ENCODE measurements at places on chromosomes 7 and 10. TPM values are rescaled to one million over a fixed set of nuclear protein-coding genes. Genes with fewer than 3 reads are reported as not detected.
A peak's percentile ranks its signal among the peaks of the same experiment; 100 is the strongest.

Gene TMEM26
- not detected for total RNA-seq

DNA sequence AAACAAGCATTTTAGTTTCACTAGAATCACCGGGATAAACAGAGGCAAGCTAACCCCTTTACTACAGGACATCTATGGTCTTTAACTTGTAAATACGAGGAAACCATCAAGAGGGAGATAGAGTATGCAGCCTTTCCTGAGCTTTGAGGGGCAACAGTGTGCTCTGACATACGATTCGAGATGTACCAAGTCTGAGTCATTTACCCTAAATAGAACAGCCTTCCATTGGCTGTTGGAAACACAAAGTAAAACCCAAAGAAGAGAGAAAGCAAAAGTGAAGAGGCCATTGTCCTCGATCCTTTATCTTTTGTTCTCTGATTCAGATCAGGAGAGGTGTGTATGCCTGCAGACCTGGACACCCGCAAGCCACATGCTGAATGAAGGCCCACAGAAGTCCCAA lies 289.5 kb downstream of the KCNMA1 start:
- no peak overlapping the region for H3K27ac ChIP-seq
- no peak overlapping the region for H3K4me3 ChIP-seq
- no peaks in the 10 kb centered on the region for H3K4me1 ChIP-seq
- H3K27me3 ChIP-seq = no peaks in the 10 kb centered on the region

DNA sequence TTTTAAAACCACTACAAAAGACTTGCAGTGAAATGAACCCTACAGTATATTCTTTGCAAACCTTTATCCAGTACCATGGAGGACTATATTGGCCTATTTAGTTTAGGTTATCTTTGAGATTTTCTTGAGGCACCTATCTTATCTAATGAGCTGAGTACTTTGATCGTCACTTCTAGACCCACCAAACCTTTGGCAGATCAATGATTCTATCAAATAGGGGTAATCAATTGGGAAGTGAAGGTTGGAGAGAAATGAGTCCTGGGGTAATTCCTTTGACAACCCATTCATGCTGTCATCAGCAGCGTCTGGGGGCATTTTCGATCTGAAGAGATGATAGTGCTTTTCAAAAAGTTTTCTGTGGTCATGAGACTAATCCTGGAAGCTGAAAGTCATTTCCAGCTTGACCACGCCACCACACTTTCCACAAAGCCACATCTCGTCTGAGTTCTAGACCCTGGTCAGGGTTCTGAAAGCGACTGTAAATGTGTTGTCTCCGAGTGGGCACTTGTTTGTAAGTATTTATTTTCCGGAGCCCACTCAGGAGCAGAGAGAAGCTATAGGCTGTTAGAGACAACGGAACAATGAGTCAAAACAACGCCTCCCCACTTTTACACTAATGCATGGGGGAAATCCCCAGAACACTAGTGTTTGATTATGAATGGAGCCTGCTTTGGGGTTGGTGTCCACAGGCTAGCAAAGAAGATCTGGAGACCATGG lies 4.8 kb downstream of the EGR2 start:
- H3K4me1 ChIP-seq = peaks cover 78% of the 10 kb centered on the region
- peak overlapping the region; percentile 79 for H3K27ac ChIP-seq
- H3K4me3 ChIP-seq = peak overlapping the region; percentile 30
- H3K36me3 ChIP-seq = peaks cover 50% of the 10 kb centered on the region

Gene HOXA4
- total RNA-seq = 0.14 TPM

- H3K4me1 ChIP-seq = no peaks in the 10 kb centered on the region
- no peaks in the 10 kb centered on the region for H3K36me3 ChIP-seq
- H3K27me3 ChIP-seq = peaks cover 2% of the 10 kb centered on the region
- H3K4me3 ChIP-seq = no peak overlapping the region
These were observed 209.4 kb downstream of the POU6F2 start for GRCh38 chr7:39187130-39187529.

Gene CH25H
- total RNA-seq = 0.12 TPM

Gene LAMB1
- not detected for total RNA-seq

DNA sequence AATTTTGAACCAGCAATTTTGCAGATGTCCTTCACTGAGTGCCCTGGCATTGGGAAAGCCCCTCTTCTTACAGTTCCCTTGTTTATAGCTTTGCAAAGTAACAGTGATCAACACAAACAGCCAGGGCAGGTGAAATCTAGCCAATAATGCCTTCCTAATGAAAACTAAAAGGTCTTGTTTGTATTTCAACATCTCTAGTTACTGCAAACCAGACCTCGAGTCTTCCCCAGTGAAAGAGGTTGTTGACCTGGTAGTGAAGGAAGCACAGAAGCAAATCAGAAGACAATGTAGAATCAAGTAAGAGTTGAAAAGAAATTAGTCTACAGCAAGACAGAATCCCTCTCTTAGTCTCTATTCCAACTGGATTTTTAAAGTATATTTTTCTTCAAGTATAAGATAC lies 231.2 kb downstream of the SNX13 start:
- no peak overlapping the region for H3K27ac ChIP-seq
- H3K4me1 ChIP-seq = no peaks in the 10 kb centered on the region
- no peaks in the 10 kb centered on the region for H3K36me3 ChIP-seq
- no peak overlapping the region for H3K4me3 ChIP-seq
- no peaks in the 10 kb centered on the region for H3K27me3 ChIP-seq
- no peak for DNase-seq

GRCh38 chr10:97518301-97519043 lies 19.7 kb downstream of the UBTD1 start:
- DNase-seq = no peak
- no peaks in the 10 kb centered on the region for H3K4me1 ChIP-seq
- H3K36me3 ChIP-seq = no peaks in the 10 kb centered on the region
- H3K27ac ChIP-seq = no peak overlapping the region

Gene AKR1D1
- not detected for total RNA-seq

DNA sequence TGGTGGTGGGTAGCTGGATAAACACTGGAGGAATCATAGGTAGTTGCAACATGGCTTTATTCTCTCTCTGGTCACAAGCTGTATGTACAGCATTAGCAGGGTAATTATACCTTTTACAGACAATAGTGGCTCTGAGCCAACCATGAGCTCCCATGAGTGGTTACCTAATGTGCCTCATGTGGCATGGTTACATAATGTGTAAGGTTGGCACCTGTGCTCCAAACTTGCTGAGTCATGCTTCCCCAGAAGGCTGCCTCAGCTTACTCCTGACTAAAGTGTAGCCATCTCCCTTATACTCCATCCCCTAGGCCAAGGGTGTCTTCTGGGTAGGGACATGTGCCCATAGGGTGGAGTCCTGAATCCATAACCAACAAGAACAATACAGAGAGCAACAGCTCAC lies 345.3 kb upstream of the SEMA3C start:
- H3K4me3 ChIP-seq = no peak overlapping the region
- no peaks in the 10 kb centered on the region for H3K4me1 ChIP-seq
- no peak for DNase-seq

GRCh38 chr7:24912874-24913514 lies 67.0 kb downstream of the OSBPL3 start:
- peaks cover 80% of the 10 kb centered on the region for H3K4me1 ChIP-seq
- H3K27me3 ChIP-seq = no peaks in the 10 kb centered on the region
- H3K36me3 ChIP-seq = peaks cover 3% of the 10 kb centered on the region
- no peak for DNase-seq

Gene CNPY1
- total RNA-seq = not detected

Gene SPDYE2
- not detected for total RNA-seq

- H3K27ac ChIP-seq = no peak overlapping the region
- H3K4me1 ChIP-seq = peaks cover 14% of the 10 kb centered on the region
- H3K27me3 ChIP-seq = no peaks in the 10 kb centered on the region
- no peak for DNase-seq
- no peaks in the 10 kb centered on the region for H3K36me3 ChIP-seq
These were observed 80.9 kb downstream of the DIP2C start for GRCh38 chr10:608331-609261.

GRCh38 chr7:139111811-139112301 lies 2.3 kb upstream of the ZC3HAV1 start:
- peaks cover 29% of the 10 kb centered on the region for H3K36me3 ChIP-seq
- no peaks in the 10 kb centered on the region for H3K27me3 ChIP-seq

- no peaks in the 10 kb centered on the region for H3K36me3 ChIP-seq
- H3K27ac ChIP-seq = no peak overlapping the region
- no peak for DNase-seq
- peaks cover 49% of the 10 kb centered on the region for H3K27me3 ChIP-seq
- peaks cover 7% of the 10 kb centered on the region for H3K4me1 ChIP-seq
- no peak overlapping the region for H3K4me3 ChIP-seq
These were observed 2.8 kb upstream of the COL1A2 start for GRCh38 chr7:94391726-94392392.

Gene AKR1C3
- 0.47 TPM for total RNA-seq

- peaks cover 1% of the 10 kb centered on the region for H3K36me3 ChIP-seq
- no peaks in the 10 kb centered on the region for H3K27me3 ChIP-seq
- H3K27ac ChIP-seq = no peak overlapping the region
These were observed 160.8 kb downstream of the ZNF438 start for GRCh38 chr10:30870896-30871295.

DNA sequence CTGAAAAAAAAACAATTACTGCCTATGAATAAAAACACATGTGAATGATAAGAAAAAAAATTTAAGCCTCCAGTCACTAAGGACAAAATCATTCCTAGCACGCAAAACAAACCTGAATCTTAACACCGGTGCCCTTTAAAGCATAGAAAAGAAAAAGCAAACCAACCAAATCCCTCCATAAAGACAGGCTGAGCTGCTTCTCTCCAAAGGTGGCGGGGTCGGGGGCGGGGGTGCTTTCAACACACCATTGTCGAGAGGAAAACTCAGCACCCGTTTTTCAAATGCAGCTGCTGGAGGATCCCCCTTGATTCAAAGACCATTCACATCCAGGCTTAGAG lies 1.4 kb downstream of the ST8SIA6 start:
- no peak overlapping the region for H3K27ac ChIP-seq
- no peak for DNase-seq
- peaks cover 10% of the 10 kb centered on the region for H3K27me3 ChIP-seq
- H3K4me1 ChIP-seq = peaks cover 17% of the 10 kb centered on the region
- peaks cover 7% of the 10 kb centered on the region for H3K36me3 ChIP-seq

DNA sequence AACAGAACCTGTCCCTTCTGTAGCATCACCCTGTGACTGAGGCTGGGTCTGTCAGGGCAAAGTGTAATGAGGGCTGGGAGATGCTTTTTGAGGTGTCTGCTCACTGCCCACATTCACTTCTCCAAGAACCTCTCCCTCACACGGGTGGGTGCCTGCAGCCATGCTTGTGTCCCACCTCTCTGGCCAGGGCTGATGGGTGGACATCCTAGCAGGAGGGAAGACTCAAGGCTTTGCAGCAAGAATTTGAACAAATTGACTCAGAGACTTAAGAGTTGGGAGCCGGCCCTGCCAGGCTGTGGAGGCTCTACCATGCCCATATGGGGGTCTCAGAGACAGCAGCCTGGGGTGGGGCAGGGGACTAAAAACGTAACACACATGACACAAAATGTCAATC lies 33.4 kb downstream of the GOLGA7B start:
- no peaks in the 10 kb centered on the region for H3K4me1 ChIP-seq
- H3K36me3 ChIP-seq = no peaks in the 10 kb centered on the region
- no peaks in the 10 kb centered on the region for H3K27me3 ChIP-seq
- DNase-seq = no peak
- no peak overlapping the region for H3K27ac ChIP-seq

DNA sequence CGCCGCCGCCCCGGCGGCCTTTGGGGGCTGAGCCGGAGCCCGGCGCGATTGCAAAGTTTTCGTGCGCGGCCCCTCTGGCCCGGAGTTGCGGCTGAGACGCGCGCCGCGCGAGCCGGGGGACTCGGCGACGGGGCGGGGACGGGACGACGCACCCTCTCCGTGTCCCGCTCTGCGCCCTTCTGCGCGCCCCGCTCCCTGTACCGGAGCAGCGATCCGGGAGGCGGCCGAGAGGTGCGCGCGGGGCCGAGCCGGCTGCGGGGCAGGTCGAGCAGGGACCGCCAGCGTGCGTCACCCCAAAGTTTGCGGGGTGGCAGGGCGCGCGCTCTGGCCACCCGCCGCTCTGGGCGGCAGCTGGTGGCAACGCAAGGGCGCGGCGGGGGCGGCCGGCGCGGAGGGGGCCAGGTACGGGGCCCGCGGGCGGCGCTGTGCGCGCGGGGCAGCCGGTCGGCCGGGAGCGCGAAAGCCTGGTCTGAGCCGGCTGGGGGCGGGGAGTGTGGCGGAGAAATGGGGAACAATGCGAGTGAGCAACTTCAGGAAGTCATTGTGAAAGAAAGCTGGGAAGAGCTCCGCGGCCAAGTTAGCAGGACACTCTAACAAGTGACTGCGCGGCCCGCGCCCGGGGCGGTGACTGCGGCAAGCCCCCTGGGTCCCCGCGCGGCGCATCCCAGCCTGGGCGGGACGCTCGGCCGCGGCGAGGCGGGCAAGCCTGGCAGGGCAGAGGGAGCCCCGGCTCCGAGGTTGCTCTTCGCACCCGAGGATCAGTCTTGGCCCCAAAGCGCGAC lies at the start of gene IKZF1:
Gene IKZF1 (plus strand): TSS at position 588 of the 782 bp plus-strand sequence. CDS start 14,346 bp downstream, outside the sequence.
- H3K27ac ChIP-seq = peak within 1 kb of the TSS; percentile 99
- no peaks in the 10 kb centered on the region for H3K27me3 ChIP-seq
- peak within 1 kb of the TSS; percentile 95 for H3K4me3 ChIP-seq
- peaks cover 34% of the 10 kb centered on the region for H3K4me1 ChIP-seq

Gene TMEM248
- 51.4 TPM for total RNA-seq

All from activated naive CD4-positive, alpha-beta T cell treated with anti-CD3 and anti-CD28 coated beads for 36 hours (primary cell).